ENCODE measurements at places on chromosomes 6 and 20.

DNA sequence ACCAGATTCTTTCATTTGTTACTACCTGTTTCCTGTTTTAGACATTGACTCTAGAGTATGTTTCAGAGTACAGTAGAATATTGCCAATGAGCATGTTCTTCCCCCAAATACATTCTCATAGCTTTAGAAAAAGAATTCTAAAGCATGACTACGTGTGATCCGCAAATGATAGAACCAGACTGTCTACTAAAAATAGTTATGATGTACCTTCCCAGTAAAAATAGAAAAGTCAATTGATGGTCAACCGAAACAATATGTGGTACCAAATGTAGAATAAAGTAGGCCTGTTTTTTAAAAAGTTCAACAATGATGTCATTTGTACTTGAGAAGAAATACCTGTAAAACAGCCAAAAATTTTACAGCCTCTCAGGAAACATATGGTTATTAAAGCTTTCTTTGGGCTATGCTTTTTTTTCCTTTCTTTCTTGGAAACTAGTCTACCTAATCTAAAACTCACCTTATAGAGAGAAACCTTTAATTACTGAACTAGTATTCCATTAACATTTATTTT, 130.1 kb upstream of the MTHFD1L start:
- DNase-seq: no peak

DNA sequence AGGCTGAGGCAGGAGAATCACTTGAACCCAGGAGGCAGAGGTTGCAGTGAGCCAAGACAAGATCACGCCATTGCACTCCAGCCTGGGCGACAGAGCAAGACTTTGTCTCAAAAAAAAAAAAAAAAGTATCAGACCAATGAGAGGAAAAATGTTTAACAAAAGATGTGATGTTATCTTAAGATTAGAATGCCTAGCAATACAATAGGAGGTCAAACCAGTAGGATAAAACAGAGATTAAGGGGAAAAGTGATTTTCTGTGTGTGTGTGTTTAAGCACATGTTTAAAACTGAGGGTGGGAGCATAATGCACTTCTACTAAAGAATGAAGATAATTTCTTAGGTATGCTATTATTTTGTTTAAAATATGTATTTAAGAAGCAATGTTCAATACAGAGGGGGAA, 17.9 kb downstream of the COL19A1 start:
- DNase-seq: no peak

DNA sequence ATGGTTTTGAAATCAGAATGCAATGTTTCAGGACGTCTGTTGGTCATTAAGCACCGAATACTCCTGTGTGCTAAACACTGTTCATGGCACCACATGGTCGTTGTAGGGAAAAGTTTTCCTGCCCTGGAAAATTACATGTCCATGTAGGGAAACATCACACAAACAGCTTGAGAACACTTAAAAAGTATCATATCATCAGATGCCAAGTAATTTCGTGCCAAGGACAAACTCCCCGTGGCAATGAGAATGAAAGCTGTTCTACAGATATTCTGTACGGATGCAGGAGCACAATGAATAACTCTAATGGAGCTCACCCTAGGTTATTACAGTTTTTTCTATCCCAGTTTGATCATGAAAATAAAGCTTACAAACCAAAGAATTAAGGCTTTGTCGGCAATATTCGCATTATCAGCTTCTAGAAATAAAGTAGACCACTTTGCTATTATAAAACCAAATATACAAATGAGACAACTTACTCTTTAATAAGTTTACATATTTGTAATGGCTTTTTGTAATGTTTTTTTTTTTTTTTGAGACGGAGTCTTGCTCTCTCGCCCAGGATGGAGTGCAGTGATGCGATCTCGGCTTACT, 4.6 kb upstream of the DST start:
- DNase-seq: no peak

- no peak for DNase-seq
Measured at GRCh38 chr6:37727996-37728395, 30.3 kb upstream of the MDGA1 start.

DNA sequence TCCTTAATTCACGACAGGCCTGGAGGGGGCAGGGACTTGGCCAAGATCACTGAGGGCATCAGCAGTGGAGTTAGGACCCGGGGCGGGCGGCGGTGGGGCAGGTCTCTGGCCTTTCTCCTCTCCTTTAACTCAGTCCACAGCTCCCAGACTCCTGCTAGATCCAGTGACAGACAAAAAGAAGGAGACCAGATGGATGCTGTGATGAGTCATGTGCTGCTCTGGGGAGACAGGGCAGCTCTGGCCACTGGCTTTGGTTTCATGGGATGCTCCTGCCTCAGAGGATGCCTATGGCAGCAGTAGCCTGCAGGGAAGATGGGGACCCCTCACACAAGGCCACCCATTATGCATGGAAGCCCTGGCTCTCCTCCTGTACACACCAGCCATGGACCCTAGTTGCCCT, 20.5 kb downstream of the EPB41L1 start:
- no peak for DNase-seq

DNA sequence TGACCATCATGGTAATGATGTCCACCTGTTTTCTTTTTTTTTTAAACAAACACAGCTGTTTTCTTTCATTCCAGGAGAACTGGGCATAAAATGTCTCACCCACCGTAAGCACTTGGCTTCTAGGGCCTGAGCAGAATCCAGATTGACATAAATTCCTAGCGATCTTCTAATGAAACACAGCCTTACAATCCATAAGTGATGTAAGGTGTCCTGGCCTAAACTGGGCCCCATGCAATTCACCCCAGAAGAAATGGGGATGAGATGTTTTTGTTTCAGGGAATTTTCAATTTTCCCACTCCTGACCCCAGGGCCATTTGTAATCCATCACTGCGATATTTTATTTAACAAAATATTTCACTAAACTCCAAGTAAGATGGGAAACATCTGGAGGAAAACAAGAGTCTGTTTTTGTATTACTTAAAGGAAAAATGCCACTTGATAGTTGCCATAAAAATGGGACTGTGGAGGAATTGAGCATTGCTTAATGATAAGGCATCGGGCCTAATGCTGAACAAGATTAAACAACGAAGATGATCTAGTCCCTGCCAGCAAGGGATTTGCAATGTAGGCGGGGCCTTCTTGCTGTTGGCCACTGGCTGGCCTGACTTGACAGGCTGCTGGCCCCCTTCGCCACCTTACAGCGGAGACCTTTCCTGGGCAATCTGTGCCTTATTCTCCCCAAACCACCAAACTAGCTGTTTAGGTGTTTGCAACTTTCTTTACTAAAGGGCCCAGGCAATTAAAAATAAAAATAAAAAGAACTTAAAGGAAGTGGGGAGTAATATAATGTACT, 183.7 kb downstream of the CD109 start:
- DNase-seq: no peak

DNA sequence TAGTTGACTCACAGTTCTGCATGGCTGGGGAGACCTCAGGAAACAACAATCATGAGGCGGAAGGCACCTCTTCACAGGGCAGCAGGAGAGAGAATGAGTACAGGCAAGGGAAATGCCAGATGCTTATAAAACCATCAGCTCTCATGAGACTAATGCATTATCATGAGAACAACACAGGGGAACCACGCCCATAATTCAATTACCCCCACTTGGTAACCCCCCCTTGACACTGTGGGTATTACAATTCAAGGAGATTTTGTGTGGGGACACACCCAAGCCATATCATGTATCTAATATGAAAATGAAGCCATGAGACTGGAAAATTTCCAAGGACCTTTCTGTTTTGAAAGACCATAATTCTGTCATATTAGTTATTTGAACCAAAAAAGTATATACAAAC, 342.4 kb upstream of the PLCB4 start:
- no peak for DNase-seq

DNA sequence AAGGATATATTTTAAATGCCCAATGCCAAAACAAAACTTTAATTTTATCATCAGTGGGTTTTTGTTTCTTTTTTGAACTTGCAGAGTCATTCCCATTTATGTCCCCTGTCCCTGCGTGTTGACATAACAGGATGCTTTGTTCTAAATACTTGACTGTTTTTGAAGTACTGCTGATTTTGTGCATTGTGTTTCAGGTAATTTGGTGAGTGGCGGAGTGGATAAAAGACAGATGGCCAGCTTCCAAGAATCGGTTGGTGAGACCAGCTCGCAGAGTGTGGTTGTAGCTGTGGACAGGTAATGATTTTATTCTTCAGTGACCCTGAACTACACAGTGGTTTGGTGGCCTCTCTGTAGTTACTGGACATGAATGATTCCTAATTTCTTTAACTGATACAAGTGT, 50.5 kb upstream of the CSE1L start:
- no peak for DNase-seq

DNA sequence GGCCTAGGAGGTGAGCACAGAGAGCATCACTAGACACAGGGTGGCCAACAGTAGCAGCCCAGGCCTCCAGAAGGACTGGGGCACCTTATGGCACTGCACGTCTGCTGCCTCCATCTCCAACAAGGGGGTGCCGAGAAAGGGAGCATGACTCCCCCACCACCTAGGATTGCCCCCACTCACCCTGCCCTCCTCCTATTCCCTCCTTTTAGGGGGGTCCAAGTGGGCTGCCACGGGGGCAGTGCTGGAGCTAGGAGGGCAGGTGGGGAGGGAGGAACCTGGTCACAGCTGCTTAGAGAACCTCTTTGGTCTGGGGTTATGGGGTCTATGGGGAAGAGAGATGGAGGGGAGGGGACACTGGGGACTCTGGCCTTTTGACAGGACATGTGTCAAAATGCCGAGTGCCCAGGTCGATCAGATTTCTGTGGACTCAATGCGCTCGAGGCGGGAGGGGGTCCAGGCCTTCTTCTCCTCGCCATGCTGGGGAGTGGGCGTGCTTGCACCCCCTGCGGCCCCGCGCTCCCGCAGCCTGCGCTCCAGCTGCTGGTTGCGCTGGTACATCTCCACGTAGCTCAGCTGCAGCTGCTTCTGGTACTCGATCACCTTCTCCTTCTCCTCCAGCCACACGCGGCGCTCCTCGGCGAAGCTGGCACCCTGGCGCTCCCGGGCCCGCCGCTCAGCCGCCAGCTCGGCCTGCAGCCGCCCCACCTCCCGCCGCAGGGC, 4.5 kb upstream of the FASTKD5 start:
- no peak for DNase-seq

DNA sequence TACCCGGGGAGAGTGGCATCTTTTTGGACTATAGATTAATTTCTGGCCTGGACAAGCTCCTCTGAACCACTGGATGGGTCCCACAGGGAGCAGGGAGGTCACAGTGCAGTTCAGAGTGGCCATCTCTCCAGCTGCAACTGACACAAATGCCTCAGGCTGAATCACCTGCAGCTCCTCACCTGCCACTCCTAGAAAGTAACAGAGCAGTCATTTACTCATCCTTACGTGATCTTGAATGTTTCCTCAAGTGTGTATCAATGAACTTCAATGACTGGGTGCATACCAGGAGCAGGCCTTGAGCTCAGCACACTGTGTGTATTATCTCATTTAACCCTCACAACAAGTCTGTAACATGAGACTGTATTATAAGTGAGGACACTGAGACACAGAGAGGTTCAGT, 40.0 kb upstream of the SIRPG start:
- no peak for DNase-seq

- DNase-seq: peak; percentile 73
Measured at GRCh38 chr6:10610289-10610688, 84.1 kb downstream of the C6orf52 start.

GRCh38 chr6:128425856-128426255, 94.5 kb downstream of the PTPRK start:
- no peak for DNase-seq

GRCh38 chr20:57756921-57757320, 47.1 kb upstream of the PMEPA1 start:
- DNase-seq: no peak

DNA sequence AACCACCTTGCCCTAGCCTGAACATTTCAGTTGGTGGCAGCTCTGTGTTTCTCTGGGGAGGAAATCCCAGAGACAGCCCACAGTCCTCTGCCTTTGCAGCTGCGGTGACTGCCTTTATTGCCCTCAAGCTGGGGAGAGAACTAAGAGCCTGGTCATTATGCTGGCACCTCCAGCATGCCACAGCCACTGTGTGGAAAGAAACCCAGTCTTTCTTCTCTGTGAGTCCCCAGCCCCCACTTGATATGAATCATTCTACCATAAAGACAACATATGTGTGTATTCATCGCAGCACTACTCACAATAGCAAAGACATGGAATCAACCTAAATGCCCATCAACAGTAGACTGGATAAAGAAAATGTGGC, 82.3 kb upstream of the RNF217 start:
- no peak for DNase-seq

DNA sequence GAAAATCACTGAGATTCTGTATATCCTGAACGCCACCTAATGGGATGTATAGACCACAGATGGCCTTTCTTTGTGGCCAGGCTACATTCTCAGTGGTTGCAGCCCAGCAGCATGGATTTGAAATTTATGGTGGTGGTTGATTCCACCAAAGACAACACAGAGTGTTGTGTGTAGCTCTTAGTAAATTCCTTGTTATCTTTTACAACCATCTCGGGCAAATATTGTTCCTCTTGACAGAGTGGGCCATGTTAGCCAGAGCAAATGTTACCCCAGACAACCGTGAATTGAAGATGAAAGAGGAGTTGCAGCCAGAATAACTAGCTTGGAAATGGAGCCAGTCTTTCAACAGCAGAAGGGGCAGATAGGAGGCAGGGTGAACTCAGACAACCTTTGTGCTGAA, 39.5 kb downstream of the SLC24A3 start:
- no peak for DNase-seq

DNA sequence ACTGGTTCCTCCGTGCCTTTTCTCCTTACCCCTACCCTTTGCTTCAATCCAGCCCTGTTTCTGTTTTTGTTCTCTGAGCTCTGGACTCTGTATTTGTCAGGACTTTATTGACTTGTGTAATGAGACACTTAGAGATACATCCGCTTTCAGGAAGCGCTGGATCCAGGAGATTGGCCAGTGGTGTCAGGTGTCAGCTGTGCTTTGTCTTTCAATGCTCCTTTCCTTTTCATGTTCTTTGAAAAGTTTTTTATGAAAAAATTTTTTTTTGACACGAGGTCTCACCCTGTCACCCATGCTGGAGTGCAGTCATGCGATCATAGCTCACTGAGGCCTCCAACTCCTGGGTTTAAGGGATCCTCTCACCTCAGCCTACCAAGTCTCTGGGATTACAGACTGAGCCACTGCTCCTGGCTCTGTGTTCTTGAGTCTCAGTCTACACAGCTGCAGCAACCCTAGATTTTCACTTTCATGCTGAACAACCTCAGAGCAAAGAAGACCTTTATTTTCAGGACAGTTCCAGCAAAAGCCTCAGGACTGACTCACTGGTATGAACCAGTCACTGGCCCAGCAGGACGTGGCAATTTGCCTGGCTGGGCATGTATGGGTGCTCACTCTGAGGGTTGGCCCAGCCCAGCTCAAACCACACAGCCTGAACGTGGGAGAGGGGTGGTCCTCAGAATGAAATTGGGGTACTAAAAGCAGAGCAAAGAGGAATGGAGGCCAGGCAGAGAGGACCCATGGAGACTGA, 108.5 kb downstream of the DHX35 start:
- DNase-seq: no peak

GRCh38 chr6:122788663-122789181, 336 bp upstream of the SMPDL3A start:
- no peak for DNase-seq

GRCh38 chr6:16265351-16266341, 27.3 kb downstream of the GMPR start:
- DNase-seq: no peak

Data from left ventricle myocardium superior (tissue), 1 donor.